ENCODE measurements at places on chromosomes 7 and 10.
A peak's percentile ranks its signal among the peaks of the same experiment; 100 is the strongest.

GRCh38 chr7:125431349-125431748, 501.7 kb upstream of the POT1 start:
- DNase-seq = no peak

DNA sequence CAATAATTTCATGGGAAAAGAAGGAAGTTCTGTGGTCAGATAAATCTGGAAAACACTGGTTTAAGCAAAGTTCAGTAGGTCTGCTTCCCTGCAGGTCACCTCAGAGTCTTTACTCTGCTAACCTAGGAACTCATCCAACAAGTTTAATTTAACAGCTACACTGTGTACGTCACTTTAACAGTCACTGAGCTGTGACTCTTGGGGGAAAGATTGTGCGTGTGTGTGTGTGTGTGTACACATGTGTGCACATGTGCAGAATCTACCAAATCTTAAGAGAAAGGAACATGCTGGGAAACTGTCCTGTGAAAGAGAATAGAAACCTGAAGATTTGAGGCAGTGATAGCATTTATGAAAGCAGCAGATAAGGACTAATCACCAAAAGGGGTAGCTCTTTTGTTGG, 62.6 kb downstream of the IKZF1 start:
- DNase-seq = no peak

- no peak for DNase-seq
Observed at GRCh38 chr10:123309731-123310130, 155.5 kb downstream of the BUB3 start.

DNA sequence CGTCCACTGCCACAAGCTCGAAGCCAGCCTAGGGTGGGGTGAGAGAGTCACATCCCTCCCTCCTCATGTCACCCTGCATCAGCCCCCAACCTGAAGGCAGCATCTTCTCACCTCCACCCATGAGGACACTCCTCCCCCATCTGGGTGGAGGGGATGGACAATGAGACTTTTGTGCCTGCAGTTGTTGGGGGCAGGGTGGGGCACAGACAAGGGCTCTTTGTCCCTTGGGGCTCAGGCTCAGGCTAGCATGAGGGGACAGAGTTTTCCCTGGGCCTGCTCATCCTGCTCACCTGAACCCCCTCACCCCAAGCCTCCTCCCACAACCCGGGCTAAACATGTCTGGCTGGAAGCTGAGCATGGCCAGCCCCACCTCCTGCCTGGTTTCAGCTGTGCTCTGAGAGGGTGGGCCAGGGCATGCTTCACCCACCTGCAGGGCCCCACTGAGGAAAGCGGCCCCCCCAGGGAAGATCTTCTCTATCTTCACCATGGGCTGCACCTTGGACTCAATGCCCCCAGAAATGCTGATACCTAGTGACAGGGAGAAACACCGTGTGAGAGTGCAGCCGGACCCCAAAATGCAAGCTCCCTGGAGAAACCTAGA, 9.3 kb downstream of the LZTS2 start:
- no peak for DNase-seq

DNA sequence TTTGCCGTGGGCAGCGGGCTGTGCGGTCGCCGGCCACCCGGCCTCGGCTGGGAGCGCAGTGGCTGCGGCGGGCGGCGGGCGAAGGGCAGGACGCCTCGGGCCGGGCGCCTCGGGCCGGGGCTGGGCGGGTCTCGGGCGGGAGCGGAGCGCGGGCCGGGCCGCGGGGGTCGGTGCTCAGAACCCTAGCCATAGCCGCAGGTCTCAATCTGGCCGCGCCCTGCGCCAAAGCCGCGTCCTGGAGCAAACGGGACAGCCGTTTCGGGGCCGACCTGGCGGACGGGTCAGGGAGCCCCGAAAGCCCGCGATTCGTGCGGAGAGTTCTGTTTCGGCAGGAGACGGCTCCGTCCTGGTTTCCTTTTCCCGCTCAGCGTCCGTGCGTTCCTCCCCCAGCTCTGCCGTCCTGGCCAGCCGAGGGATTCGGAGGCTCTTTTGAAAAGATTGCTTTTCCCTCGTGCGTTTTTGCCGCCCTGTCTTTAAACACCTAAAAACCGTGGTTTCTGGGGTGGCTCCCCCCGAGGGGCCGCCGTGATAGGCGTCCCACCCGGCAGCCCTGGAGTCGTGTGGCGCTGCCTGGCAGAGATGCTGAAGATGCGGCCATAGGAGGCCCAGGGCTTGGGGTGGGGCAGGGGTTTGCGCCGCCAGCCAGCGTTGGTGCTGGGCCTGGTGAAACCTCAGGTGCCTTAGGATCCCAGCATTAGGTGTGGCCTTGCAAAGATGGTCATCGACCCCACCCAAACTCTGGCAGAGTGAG, 727 bp downstream of the RET start:
- DNase-seq = no peak

DNA sequence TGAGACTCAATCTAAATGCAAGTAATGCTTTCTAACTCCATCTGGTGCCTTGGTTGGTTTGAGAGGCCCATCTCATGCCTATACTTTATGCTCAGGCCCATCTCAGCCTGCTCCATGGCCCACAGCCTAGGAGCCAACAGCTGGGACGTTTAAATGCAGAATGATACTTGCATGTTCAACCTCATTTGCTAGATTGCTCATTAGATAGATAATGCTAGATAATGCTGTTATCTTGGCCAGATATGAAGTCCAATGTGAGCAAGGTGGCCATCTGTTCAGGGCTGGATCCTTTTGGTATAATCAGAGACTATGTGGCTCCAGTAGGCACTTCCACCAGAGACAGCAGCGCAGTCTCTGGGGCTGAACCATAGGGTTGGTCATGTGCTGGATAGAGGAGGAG, 321.6 kb upstream of the PHYHIPL start:
- no peak for DNase-seq

DNA sequence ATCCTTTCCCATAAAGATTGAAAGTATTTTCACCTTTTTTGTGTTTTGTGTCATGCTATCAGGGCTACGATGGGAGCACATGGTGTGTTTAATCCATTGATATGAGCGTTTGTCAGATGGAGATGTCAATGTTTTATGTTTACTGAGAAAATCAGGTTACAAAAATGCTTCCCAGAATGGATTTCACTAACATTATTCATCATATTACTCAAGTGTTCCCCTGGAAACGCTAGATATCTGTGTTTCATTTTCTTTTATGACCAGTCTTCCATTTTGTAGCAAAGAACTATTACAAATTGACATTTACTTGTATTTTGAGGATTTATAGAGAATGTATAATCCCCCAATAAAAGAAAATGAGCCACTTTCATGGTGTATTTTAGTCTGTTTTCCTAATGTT, 293.5 kb upstream of the AKR1E2 start:
- no peak for DNase-seq

DNA sequence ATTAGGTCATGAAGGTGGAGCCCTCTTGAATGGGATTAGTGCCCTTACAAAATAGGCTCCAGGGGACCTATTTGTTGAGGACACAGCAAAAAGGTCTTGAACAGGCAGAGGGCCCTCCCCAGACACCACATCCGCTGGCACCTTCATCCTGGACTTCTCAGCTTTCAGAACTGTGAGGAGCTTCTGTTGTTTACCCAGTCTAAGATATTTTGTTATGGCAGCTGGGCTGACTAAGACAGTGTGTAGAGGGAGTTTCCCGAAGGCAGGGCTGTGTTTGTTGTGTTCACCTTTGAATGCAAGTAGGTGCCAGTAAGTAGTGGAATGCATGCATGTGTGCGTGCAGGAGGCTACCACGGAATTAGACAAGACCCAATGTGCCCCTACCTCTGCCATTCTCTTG, 106.7 kb downstream of the PTPRE start:
- no peak for DNase-seq

- no peak for DNase-seq
Observed at GRCh38 chr7:50405221-50405620, 44.9 kb downstream of the FIGNL1 start.

DNA sequence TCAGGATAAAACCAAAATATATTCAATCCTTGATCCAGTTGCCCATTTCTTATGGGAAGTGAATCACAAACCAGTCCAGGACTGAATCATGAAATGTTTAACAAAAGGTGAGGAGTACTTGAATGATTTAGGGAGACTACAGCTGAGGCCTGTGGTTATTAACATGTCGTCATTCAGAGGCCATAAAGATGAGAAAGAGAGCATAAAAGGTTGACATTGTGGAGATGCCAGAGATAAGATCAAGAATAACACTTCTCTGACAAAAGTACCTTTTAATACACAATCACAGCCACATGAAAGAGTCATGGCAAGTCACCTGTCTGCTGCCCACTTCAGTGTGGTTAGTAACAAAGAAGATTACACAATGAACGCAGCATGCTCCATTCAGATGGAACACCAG, 1195.7 kb upstream of the SORCS1 start:
- no peak for DNase-seq

GRCh38 chr7:128059143-128059988, 28.1 kb upstream of the LRRC4 start:
- no peak for DNase-seq

GRCh38 chr7:81769891-81770727, at the start of gene HGF:
Gene HGF, minus strand, starts transcription at chr7:81770047. Its CDS starts 76 bp downstream, at chr7:81769971.
- DNase-seq = peak; percentile 86

- DNase-seq = no peak
Observed at GRCh38 chr7:85489498-85489897, 302.6 kb upstream of the SEMA3D start.

GRCh38 chr7:158050441-158050977, 537.1 kb downstream of the PTPRN2 start:
- DNase-seq = no peak

- DNase-seq = no peak
Observed at GRCh38 chr7:115683093-115683492, 347.5 kb downstream of the TFEC start.

DNA sequence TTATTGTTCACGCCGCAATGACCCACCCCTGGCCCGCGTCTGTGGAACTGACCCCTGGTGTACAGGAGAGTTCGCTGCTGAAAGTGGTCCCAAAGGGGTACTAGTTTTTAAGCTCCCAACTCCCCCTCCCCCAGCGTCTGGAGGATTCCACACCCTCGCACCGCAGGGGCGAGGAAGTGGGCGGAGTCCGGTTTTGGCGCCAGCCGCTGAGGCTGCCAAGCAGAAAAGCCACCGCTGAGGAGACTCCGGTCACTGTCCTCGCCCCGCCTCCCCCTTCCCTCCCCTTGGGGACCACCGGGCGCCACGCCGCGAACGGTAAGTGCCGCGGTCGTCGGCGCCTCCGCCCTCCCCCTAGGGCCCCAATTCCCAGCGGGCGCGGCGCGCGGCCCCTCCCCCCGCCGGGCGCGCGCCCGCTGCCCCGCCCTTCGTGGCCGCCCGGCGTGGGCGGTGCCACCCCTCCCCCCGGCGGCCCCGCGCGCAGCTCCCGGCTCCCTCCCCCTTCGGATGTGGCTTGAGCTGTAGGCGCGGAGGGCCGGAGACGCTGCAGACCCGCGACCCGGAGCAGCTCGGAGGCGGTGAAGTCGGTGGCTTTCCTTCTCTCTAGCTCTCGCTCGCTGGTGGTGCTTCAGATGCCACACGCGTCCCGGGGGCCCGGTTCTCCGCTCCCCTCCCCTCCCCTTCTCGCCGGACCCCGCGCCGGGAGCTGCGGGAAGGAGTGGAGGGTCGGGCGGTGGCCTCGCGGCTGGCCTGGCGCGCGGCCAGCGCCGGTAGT, at the start of gene CBX3:
CBX3 (plus strand) TSS at position 499 of the 772 bp plus-strand sequence. CDS start 1,254 bp downstream, outside the sequence.
- DNase-seq = peak; percentile 96

- peak; percentile 66 for DNase-seq
Observed at GRCh38 chr7:15684871-15685270, 1.6 kb downstream of the MEOX2 start.

- DNase-seq = no peak
Observed at GRCh38 chr7:22190736-22191135, 166.2 kb downstream of the RAPGEF5 start.

- no peak for DNase-seq
Observed at GRCh38 chr10:968546-969199, 19.6 kb upstream of the GTPBP4 start.

GRCh38 chr10:13092291-13093102, 7.5 kb upstream of the OPTN start:
- no peak for DNase-seq

DNA sequence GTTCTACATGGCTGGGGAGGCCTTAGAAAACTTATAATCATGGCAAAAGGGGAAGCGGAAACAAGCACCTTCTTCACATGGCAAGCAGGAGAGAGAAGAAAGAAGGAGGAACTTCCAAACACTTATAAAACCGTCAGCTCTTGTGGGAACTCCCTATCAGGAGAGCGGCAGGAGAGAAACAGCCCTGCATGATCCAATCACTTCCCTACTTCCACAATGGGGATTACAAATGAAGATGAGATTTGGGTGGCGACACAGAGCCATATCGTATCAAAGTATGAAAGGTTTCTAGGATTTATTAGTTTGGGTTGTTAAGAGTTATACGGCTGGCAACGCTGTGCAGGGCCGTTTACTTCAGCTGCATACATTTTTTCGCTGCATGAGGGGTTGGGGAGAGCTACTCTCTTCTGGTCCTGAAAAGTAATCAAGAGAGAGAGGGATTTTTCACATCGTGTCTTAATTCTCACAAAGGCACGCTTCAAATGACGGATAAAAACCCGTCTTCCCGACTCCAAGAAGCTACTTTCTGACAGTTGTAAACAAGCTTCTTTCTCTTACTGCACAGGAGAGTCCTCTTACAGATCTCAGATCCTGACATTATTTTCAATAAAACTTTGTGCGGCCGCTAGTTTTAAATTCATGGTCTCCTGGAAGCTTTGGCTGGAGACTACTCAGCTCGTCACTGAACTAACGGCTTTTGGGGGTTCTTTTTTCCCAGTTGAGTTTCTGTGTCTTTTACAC, 751 bp upstream of the GTPBP10 start:
- DNase-seq = no peak

DNA sequence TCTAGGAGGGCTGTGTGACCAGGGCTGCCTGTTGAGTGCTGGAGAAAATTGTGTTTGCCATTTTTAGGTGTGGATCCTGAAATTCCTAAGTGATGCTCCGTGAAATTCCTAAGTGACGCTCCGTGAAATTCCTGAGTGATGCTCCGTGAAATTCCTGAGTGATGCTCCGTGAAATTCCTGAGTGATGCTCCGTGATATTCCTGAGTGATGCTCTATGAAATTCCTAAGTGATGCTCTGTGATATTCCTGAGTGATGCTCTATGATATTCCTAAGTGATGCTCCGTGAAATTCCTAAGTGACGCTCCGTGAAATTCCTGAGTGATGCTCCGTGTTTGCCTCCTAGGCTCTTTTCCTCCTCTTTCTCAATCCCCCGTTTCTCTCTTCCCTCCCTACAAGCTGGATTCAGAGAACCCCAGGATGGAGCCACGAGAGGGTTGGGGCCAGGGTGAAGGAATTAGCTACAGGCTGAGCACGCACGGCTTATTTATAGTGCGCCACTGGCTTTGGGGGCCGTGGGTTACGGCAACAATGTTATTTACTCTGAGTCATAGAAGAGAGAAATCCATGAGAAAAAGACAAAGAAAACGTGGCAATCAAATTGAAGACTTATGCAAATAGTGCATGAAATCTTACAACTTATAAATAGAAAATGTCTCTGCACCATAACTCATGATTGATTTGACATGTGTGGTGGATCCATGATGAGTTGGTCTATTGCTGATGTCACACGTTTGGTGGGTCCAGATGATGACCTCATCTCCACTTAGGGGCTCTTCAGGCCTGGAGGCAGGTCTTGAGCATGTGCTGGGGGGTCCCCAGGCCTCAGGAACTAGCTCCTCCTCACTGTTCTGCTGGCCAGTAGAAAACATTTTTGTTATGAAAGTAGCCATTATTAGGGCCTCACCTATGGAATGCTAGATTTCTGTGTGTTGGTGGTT, 224.6 kb downstream of the WDR37 start:
- DNase-seq = no peak
